ENCODE measurements at places on chromosomes 7 and 10.

DNA sequence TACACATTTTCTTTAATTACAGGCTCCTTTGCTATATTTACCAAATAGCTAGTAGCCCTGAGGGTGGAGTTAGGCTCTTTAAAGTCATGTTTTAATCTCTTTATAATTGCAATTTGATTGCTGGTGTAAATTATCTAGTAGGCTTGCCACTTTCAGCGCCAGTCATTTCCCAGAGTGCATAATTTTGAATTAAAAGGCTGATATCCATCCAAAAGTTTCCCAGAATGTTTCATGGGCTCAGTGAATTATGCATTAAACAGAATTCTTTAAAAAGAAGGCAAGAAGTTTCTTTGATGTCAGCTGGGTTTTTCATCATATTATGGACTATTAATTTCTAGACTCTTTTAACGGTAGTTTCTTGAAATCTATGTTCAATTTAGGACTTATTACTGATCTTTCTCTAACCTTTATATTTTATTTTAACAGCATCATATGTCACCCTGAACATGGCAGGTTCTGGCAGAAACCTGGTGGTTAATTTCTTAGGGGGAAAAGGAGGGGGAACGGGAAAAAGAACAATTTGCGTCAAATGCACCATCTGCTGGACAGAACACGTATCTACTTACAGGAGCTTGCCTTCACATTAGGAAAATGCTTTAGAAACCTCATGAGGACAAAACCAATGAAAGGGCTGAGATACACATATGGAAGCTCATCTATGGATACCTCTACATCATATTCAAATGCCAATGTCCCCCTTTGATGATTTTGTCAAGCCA is 171.1 kb downstream of the GRM3 start:
- DNase-seq, result no peak

DNA sequence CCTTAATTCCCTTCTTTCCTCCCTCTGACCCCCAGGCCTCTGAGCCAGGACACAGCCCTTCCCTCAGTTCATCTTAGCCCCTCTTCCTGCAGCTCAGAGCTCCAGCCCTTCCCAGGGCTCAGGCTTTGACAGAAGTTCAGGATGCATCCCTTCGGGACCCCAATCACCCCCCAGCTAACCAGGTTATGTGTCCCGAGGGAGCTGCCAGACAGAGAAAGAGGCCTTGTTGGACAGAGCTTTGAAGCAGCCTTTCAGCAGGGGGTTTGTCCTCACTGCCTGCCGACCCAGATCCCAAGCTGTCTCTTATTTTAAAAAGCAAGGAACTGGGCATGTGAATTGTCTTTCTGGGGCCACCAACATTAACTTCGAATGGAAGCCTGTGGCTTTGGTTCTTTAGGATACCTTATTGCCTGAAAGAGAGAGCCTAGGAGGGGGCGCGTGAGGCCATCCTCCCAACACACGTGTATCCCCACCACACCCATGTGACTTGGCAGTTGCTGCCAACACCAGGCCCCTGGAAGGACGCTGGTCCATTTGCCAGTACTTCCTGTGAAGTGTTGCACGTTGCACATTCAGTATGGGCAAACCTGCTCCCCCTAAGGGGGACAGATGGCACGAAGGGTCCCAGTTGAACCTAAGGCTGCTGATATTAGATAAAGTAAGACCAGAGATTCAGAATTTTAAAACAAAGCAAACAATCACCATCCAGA is 858 bp downstream of the CCDC136 start:
- DNase-seq, result no peak

DNA sequence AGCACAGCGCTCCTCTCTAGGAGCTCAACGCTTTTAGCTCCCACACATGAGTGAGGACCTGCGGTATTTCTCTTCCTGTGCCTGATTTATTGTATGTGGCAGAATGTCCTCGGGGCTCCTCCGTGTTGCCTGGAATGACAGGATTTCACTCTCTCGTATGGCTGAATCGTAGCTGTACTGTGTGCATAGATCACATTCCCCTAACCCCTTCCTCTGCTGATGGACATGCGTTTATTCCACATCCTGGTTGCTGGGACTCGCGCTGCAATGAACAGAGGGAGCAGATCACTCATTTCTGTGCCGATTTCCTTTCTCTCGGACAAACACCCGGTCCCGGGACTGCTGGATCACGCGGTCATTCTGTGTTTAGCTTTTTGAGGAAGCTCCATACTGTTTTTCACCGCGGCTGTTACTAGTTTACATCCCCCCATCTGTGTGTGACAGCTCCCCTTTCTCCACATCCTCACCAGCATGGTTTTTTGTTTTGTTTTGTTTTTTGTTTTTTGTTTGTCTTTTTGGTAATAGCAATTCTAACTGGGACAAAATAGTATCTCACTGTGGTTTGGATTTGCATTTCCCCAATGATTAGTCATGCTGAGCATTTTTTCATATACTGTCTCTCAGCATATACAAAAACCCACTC is 76.3 kb downstream of the FOXL3 start:
- DNase-seq, result no peak

- no peak for DNase-seq
These were observed 9.5 kb downstream of the CHRM2 start for GRCh38 chr7:136877990-136878389.

DNA sequence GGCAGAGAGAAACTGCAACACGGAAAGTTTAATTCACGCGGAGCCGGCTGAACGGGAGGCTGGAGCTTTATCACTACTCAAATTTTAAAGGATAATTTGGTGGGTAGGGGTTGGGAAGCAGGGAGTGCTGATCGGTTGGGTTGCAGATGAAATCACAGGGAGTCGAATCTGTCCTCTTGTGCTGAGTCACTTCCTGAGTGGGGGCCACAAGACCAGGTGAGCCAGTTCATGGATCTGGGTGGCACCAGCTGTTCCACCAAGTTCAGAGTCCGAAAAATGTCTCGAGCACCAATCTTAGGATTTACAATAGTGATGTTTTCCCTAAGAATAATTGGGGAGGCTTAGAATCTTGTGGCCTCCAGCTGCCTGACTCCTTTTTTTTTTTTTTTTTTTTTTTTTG is 3.6 kb upstream of the PRAP1 start:
- DNase-seq, result no peak

GRCh38 chr7:75694638-75695399 is 43.9 kb downstream of the HIP1 start:
- no peak for DNase-seq

- DNase-seq, result no peak
These were observed 70.8 kb downstream of the GRID1 start for GRCh38 chr10:86295791-86296190.

- DNase-seq, result no peak
These were observed 159.2 kb downstream of the CCDC3 start for GRCh38 chr10:12842310-12842709.
